Glomerular endothelial cell (primary cell): ENCODE measurements at places on chromosomes 1 and 21. TPM values are rescaled to one million over a fixed set of nuclear protein-coding genes. Genes with fewer than 3 reads are reported as not detected.

DNA sequence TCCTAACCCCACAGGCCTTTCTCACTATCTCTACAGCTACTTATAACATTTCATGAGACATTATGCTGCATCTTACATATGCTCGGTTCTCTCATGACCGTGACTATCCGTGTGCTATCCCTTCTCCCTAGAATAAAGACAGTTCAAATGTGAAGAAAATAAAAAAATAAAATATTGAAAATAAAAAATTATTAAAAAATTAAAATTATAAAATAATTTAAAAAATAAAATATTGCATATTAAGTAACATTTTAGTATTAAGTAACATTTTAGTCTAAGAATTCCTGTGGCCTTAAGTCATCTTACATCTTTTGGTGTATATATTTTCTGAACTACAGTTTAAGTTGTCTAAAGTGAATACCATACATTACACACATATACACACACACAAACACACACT lies 415.5 kb downstream of the DPYD start:
- DNase-seq: no peak

DNA sequence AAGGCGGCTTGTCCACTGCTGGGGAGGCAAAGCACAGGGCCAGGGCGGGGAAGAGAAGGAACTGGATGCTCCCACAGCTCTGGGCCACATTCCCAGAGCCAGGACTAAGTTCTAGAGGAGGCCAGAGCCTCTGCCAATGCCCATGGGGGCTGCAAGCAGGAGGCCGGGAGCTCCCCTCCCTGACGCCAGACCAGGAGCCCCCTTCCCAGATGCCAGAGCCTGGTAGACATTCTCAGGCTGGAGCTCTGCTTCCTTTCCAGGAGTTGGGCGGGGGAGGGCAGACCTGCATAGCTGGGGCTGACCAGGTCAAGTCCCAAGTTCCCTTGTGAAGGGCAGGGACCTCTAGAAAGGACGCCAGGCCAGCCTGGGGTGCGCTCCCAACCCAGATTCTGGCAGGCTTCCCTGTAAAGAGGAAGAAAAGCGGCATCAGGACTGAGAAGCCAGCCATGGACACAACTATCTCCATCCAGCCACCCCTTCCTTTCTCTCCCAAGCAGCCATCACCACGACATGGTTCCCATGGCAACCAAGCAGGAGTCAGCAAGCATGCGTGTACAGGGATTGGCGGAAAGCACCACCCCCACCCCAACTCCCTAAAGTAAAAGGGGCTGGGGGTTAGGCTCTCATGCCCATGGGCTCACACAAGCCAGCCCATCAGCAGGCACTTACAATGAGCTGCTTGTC lies 13.4 kb downstream of the KIF21B start:
- no peak for DNase-seq

- no peak for DNase-seq
Observed at GRCh38 chr1:15628003-15628402, 10.7 kb downstream of the DDI2 start.

LRRC38 gene
- total RNA-seq: 0.19 TPM in 1 of 2 replicates, not detected in the other

CD1E gene
- not detected in 2 replicates for total RNA-seq

CADM3 gene
- total RNA-seq: 0.76 TPM in 1 of 2 replicates, not detected in the other
